Panc1 (cell line): ENCODE measurements at places on chromosomes 1 and 21.
A peak's percentile ranks its signal among the peaks of the same experiment; 100 is the strongest.

DNA sequence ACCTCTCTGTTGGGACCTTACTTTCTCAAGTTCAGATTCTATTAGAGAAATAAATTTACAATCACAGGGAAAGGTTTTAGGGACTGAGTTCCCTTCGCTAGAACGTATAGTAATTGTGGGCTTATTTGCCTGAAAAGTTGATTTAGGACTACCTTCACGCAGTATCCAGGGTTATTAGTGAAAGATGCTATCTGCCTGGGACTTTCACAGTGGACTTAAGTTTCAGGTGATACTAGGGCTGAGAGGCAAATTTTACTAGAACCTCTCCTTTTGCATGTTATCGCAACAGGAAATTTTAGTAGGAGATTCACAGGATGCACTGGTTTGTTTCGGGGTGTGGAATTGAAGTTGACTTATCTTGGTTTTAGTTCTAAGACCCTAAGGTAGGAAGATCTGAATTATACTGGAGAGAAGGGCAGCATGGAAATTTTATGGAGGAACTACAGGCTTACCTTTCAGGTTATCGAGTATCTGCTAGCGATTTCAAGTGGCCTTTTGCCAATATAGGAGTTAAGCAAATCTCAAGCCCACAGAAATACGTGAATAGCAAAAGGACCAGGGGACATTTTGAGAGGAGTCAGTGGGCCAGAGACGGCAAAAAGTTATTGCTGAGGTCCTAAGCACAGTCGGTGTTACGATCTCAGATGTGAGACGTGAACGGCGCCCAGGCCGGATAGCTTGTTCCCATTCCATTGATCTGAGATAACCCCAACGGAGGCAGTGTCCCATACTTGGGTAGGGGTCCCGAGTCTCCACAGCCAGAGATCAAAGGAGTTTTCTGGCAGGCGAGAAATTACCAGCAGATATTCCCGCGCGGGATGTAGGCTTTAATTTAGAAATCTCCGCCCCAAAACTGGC, 723 bp upstream of the GNAI3 start:
- DNase-seq, result peak; percentile 7

DNA sequence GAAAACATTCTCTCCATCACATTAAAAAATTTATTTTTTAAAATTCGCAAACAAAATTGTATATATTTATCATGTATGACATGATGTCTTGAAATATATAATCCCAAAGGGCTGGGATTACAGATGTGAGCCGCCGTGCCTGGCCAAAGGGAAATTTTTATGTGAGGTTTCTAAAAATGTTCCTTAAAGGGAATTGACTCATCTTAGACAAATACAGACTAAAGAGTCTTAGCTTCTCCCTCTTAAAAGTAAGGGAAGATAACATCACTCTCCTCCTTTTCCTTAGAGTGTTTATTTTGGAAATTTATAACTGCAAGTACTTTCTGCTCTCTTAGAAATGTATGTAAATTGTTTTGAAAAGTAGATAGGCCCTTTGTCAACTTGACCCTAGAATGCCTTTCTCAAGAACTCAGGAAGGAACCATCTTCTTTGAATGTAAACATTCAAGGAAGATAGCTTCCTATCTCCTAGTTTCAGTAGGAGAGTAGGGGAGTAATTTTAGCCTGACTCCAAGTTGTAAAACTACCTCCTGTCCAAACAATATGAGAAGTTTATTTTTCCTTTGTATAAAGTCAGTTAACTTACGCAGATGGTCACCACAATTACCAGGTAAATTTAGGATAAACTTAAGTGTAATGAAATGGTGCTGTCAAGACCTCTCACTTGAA, 59.5 kb downstream of the C21orf91 start:
- no peak for DNase-seq

- DNase-seq, result peak; percentile 93
Observed at GRCh38 chr1:150976879-150977694, 2.5 kb upstream of the CERS2 start.

- DNase-seq, result no peak
Observed at GRCh38 chr1:26787381-26787705, 407 bp upstream of the PIGV start.

- DNase-seq, result peak; percentile 48
Observed at GRCh38 chr1:181936768-181937581, 124.5 kb downstream of the ZNF648 start.

DNA sequence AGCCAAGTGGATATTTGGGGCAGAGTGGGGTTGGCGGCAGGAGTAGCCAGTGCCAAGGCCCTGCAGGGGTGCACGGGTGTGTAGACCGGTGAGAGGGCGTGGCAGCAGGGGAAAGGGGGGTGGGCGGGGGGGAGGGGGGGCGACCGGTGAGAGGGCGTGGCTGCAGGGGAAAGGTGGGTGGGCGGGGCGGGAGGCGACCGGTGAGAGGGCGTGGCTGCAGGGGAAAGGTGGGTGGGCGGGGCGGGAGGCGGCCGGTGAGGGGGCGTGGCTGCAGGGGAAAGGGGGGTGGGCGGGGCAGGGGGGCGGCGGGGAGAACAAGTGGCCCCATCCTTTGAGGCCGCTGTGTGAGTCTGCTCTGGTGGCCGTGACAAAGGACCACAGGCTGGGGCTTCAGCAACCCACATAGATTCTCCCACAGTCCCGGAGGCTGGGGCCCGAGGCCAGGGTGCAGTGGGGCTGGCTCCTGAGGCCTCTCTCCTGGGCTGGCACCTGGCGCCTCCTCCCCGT, 25.8 kb downstream of the RRP1 start:
- DNase-seq, result no peak

GRCh38 chr1:41098730-41099460, 77.4 kb upstream of the SLFNL1 start:
- no peak for DNase-seq

DNA sequence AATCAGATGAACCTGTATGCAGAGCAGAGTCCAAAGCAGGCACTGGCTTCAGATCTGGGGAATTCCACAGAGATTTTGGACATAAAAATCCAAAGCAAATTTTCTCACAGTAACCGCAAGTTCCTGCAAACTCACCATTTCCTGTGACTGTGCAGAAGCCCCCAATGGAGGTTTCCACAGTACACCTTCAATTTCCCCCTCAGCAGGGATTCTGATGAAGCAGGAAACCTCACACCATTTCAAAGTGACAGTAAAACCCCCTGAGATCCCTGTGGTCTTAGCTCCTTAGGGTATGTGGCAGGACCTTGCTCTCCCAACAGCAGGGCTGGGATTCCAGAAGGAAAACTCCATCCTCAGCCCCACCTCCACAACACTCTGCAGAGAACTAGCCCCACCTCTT, 6.0 kb upstream of the TGFBR3 start:
- DNase-seq, result no peak
